ENCODE measurements at places on chromosomes 13 and 19.

GRCh38 chr19:8336660-8337059 lies 6.4 kb downstream of the KANK3 start:
- no peak for DNase-seq

DNA sequence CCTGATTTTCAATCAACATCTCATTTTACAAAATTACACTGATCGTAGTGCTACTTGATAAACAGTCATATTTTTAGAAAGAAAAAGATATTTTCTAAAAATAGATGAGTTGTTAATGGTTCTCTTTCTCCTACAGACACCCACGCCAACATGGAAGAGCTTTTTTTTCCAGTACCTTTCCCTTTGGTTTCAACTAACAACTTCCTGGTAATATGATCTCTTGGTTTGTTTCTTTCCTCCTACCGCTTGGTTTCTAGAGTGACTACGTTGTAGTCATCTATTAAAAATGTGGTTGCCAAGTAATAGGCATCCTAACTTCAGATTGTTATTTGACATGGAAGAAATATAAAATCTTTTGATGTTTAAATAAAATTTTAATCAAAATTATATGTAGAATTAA lies 189.0 kb downstream of the LACC1 start:
- no peak for DNase-seq

GRCh38 chr13:67740871-67741535 lies 510.9 kb upstream of the PCDH9 start:
- no peak for DNase-seq

DNA sequence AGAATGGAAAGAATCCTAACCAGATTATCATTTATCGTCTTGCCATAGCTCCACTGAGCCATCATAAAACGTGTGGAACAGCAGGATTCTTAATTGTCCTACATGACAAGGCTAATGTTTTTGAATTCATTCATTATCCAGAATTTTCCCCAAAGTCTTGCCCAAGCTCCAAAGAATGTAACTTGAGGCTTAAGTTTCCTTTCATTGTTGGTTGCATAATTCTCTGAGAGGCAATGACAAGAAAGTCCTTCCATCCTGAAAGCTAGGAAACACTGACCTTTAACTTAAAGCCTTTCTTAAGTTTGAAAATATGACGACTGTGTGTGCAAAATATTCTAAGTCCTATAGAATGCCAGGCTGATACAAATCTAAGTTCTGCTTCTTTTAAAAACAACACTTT lies 546.1 kb downstream of the SUCLA2 start:
- DNase-seq, result no peak

DNA sequence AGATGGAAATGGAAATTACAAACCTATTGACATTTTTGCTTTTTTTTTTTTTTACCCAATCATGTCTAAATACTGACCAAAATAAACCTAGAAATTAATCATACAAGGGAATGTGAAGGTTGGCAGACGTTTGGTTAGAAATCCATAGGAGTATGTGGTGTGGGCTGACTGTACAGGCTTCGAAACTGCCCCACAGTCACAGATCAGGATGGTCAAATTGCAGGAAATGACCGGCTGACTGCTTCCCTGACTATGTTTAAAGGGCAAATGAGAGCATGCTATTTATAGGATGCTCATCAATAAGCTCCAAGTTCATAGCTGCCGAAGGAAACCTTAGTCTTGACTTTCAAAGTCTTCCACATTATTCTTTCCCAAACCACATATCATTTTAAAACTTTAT lies 118.4 kb downstream of the COG6 start:
- no peak for DNase-seq

- no peak for DNase-seq
These were observed 99.7 kb downstream of the GPC6 start for GRCh38 chr13:93326234-93326811.

DNA sequence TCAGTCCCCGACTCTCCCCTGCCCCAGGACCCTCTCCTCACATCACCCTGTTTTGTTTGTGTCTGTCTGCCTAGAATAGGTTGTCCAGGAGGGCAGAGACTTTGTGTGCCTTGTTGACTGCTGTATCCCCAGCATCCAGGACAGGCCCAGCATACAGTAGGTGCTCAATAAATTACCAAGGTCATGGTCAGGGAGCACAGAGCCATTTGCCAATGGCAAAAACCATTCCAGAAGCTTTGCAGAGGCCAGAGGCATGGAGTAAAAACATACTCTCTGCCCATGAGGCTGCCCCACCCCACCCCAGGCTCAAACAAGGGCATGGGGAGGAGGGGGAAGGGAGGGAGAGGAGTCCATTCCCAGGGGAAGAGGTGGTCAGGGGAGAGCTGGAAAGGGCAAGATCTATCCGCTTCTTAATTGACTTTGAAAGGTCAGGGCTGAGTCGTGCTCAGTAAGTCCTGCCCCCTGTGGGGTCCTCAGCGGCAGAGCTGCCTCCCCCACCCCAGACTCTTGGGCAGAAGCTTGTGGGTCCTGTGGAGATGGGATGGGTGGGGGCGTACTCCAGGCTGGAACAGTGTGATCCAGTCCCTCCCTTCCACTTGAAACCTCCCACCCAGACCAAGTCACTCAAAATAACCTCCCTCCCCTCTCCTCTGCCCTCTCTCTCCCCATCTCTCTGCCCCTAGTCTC lies 4.4 kb downstream of the GPR4 start:
- no peak for DNase-seq

DNA sequence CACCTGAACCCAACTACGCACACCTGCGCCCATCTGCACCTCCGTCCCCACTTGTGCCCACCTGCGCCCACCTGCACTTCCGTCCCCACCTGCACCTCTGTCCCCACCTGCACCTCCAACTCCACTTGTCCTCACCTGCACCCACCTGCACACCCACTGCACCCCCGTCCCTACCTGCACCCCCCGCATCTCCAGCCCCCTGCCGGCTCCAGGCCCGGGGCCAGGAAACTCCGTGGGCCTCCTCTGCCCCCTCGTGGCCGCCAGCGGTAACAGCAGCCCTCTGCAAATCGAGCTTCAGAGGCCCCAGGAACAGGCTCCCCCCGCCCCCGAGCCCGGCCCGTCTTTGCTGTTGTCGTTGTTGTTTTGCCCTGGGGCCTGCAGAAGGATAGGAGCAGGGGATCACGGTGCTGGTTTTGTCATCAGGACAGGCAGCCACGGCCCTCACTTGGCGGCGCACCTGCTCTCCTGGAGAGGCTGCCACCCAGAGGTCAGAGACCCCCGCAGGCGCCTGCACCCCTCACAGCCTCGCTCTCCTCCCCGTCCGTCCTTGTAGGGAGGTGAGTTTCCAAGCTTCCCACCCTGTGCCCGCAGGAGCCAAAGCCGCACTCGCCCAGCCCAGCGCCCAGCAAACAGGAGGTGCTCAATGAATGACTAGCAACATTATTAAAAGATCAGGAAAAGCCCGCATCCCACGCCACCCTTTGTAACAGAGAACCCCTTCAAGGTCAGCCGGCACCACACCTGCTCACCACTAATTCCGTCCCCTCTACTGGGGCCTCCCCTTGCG lies 65.4 kb downstream of the GNG7 start:
- peak; percentile 71 for DNase-seq

DNA sequence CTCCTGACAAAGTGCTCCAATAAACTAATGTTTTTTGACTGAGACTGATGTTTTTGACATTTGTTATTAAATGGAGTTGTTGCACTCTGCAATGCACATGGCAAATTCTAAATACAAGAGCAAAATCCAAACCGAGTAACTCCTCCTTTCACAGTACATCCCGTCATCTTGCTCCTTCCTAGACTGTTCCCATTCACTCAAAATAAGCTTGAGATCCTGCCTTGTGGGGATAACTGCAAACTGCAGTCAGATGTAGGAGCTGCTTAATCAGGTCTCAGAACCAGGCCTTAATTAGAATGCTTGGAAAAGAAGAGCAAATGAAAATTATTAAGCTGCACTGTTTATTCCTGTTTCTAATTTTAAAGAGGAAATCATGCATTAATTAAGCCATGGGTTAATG lies 134.8 kb upstream of the SPRY2 start:
- DNase-seq, result no peak

DNA sequence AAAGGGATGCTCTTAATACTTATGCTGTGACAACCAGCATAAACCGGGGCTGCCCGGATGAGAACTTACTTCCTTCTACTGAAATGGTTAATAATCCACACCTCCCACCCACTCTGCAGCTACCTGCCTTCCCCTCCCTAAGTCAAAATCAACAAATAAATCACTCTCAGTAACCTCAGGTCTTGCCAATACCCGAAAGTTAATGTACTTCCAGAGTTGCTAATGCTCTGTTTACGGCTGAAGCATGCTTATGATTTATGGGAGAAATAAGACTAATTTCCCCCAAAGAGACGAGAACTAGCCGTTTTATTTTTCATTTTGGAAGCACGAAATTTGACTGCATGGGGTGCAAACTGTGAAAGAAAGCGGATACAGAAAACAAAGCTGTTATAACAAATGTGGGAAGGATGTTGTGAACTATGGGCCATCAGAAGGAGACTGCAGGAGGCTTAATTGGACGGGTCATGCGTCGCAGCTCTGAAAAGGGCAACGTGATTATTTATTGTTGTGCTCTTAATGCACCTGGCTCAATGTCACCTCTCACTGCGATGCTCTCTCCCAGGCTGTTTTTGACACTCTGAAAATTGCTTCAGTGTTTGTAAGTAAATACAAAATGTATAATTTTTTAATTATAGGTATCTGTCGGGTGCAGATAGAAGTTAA lies 114.0 kb upstream of the SLC7A1 start:
- no peak for DNase-seq

- no peak for DNase-seq
These were observed 36.1 kb downstream of the ADPRHL1 start for GRCh38 chr13:113417008-113417751.

DNA sequence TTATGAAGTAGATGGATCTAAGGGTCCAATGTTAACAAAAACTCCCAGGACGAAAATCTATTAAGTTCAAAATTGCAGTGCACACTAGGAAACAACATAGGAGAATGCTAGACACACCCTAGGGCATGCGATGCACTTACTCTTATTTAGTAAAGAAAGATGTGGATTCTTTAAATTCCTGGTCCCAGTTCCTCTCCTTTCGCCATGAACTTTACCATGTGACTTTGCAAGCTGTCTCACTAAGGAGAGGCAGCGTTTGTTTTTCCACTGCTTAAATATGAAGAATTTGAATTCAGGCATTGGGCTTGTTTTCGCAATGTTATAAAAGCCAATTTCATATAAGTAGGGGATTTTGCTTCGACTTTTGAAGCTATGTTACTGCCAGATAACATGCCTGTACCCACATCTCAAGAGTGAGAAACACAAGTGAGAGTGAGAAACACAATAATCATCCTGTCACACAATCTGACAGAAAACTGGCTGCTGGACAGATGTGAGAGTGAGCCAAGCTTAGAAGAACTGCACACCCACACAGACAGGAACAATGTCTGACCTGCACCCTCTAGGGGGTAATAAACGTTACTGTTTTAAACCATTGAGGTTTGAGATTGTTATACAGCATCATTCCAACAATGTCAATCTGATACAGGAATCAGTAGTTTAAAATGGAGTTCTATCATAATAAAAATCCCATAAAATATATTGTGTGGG lies 1308.4 kb downstream of the SLITRK5 start:
- DNase-seq, result no peak

DNA sequence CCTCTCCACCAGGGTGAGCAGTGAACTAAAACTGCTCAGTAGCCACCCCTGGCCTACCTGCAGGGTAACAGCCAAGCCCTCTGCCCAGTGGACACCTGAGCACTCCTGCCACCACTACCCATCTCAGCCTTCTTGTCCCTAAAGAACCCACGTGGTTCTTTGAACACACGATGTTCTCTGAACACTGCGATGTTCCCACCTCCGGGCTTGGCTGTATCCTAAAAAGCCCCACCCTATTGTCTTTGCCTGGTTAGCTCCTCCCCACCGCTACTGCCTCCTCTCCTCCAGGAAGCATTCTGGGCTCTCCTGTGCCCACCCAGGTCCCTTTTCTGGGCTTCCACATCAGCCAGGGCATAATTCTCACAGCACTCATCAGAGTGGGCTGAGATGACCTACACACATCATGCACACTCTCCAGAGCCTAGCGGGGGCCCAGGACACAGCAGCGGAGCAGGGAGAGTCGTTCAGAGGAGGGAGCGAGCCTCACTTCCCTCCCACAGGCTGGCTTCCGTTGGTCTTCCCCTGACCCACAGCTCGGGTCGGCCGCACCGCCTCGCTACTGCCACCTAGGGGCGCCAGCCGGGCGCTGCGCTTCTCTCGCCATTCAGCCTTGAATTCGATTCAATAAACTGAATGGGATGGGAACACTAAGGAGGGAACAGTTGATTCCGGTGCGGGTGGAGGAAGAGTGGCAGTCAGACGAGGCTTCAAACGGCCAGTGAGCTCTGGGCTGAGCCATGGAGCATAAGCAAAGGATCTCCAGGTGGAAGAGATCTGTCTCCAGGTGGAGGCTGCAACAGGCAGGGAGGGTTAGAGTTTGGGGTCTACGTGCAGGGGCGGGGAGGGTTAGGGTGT lies 3.2 kb downstream of the ELAVL1 start:
- DNase-seq, result peak; percentile 80

DNA sequence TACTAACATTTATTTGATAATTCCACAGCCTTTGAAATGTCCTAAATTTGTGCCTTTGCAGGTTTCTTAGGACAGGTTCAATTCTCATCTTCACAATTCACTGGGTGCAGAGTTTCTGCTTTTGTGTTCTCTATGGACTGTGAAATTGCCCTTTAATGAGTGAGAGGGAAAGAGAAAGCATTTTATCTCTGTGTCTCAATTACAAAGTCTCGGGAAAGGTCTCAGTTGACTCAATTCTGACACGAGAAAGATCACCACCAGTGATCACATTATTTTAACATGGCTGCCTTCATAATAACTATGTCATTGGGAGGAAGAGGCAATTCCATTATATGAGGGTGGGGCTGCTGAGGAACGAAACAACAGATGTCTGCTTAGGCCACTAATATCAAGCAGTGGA lies 26.2 kb upstream of the LRCH1 start:
- DNase-seq, result no peak

Data from left colon (tissue), 2 donors.